Naive thymus-derived CD8-positive, alpha-beta T cell (primary cell): ENCODE measurements at places on chromosomes 2 and 18.
A peak's percentile ranks its signal among the peaks of the same experiment; 100 is the strongest.

GRCh38 chr2:204257781-204258180 is 287.5 kb upstream of the PARD3B start:
- DNase-seq: no peak

DNA sequence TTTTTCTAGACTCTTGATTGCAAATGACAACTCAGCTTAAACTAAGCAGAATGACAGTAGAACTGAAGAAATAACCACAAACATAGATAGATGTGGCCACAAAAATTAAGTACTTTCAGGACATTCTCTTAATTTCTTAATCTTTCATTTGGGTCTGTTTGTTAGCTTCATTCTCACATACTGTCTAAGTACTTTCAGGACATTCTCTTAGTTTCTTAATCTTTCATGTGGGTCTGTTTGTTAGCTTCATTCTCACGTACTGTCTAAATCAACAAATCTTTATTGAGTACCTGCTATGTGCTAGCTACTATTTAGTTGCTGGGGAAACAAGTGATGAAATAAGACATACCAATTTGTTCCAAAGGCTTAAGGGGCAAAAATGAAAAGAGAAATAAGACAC is 35.1 kb downstream of the FAM117B start:
- no peak for DNase-seq

DNA sequence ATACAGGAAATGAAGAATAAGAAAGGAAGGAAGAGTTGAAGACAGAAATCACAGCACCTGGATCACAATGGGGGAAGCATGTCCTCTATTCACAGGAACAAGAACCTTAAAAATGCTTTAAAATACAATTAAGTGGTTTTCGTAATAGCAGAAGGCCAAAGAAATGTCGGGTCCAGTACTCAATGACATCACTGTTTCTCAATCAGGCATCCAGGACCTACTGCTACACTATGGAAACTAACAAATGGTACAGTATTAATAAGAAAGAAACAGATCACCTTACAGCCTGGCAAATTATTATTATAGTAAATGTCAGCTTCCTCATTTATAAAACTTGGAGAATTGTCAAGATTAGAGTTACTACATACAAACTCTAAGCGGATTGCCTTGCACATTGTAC is 15.8 kb downstream of the HNRNPLL start:
- no peak for DNase-seq

DNA sequence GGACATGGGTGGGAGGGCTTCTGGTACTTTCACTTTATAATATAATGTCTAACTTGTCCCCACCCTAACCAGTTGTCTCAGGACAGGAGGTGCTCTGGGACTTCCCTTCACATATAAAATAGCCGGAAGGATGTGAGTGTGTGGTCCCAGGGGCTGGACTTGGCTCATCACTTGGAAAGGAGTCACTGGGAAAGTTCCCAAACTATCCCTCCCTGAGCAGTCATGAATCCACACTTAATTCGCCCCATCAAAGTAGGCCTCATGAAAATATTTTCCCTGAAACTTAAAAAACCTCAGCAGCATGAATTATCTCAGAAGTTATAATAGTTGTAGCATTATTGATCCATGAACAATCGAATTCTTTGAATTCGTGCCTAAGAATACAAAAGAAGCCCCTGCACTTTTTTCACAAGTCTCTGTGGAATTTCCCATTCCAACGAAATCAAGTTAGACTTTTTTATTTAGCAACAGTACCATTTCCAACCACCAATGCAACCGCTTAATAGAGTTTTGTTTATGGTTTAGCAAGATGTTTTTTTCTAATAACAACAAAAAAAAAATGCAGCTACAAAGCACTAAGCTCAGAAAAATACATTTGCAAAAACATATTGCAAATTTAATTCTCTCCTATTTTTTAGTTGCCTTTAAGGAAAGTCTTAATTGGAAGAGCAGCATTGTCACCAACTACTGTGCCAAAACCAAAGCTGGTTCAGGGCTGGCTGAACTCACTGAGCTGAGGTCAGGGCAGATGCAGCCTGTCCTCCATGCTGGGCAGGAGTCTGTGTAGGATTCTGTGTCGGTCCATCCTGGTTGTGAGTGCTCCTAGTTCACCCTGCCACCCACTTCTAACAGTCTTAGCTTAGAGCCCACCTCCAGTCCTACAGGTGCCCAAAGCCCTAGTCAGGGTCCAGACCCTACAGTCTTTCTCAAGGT is 68.8 kb upstream of the SPTBN1 start:
- no peak for DNase-seq

- peak; percentile 38 for DNase-seq
Observed at GRCh38 chr2:28406276-28407096, 13.8 kb downstream of the FOSL2 start.

DNA sequence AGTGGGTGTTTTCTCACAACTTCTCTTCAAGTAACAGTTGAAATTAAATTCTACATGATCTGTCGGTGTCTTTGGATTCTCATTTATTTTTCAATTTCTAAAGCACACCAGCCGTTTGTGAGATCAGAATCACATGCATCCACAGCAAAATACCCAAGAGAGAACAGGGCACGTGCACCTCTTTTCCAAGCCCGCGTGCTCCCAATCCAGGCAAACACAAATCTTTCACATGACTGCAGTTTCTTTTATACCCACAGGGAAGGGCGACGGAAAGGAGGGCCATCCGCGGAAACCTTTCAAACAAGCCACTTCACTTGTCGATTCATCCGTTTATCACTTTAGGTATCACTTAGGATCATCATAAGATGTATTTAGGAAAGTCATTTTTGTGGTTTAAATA is 13.0 kb upstream of the DAPL1 start:
- no peak for DNase-seq

DNA sequence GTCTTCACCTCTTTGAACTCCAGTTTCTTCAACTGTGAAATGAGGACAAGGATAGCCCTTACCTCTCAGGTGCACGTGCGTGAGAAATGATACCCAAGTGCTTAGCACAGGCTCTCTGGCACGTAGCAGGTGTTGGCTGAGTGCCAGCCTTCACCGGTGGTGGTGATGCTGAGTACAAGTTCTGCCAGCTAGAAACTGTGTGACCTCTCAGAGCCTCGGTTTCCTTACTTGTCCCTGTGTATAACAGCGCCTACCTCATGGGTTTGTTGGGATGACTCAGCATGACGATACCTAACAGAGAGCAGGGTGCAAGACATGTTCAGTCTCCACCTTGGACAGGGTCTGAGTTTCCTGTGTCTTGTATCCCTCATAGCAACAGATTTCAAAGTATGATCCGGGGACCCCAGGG is 205.1 kb downstream of the TNS1 start:
- DNase-seq: no peak
